ENCODE measurements at places on chromosomes 6 and 20.

DNA sequence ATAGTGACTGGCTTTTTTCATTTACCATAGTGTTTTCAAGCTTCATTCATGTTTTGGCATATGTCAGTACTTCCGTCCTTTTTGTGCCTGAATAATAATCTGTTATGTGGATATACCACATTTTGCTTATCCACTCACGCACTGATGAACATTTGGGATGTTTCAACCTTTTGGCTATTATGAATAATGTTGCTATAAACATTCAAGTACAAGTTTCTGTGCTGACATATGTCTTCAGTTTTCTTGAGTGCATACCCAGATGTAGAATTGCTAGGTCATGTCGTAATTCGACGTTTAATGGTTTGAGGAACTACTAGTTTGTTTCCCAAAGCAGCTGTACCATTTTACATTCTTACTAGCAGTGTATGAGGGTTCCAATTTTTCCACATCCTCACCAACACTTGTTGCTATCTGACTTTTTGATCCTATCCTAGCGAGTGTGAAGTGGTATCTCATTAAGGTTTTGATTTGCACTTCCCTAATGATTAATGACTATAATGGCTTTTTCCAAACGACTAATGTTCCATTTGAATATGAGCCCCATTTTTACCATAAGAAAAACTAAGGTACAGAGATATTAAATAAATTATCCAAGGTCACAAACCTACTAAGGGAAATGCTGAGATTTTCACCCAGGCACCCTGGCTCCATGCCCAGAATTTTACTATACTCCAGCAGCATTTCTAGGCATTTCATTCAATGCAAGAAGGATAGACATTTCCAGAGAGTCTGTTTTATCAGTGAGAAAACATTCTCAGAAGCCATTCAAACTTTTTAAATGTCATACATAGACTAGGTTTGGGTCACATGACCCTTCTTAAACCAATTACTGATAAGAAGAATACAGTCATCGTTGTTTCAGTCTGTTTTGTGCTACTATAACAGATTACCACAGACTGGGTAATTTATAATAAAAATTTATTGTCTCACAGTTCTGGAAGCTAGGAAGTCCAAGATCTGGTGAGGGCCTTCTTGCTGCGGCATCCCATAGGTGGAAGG is 71.1 kb upstream of the RUNX2 start:
- no peak for DNase-seq

DNA sequence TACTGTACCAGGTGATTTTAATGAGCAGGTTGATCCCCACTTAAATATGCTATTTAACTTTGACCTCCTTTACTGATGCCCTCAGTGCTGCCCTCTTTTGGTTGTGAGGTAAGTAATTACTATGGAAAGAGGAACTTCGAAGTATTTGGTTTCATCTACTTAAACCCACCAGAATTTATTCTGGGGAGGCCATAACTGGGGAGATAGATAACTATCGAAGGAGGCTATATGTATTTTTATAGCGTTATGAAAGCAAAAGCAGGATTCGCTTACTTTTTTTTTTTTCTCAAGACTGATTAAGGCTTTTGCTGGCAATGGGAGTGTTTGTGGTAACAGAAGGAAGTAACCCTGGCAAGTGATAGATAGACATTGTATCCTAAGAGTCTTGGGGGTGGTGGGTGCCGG is 168.9 kb upstream of the CENPW start:
- DNase-seq = peak; percentile 17

- DNase-seq = no peak
Measured at GRCh38 chr6:50724381-50725124, 11.2 kb downstream of the TFAP2D start.

- DNase-seq = no peak
Measured at GRCh38 chr20:32261644-32262043, 15.8 kb upstream of the KIF3B start.

- no peak for DNase-seq
Measured at GRCh38 chr20:32004963-32005362, 5.3 kb upstream of the CCM2L start.

GRCh38 chr6:5497896-5498578 is 236.7 kb downstream of the FARS2 start:
- DNase-seq = no peak

GRCh38 chr6:132330759-132331158 is 70.5 kb downstream of the MOXD1 start:
- no peak for DNase-seq
